ENCODE measurements at places on chromosomes 5 and 9.

- no peak for DNase-seq
These were observed 12.6 kb upstream of the AQP7 start for GRCh38 chr9:33414889-33415500.

DNA sequence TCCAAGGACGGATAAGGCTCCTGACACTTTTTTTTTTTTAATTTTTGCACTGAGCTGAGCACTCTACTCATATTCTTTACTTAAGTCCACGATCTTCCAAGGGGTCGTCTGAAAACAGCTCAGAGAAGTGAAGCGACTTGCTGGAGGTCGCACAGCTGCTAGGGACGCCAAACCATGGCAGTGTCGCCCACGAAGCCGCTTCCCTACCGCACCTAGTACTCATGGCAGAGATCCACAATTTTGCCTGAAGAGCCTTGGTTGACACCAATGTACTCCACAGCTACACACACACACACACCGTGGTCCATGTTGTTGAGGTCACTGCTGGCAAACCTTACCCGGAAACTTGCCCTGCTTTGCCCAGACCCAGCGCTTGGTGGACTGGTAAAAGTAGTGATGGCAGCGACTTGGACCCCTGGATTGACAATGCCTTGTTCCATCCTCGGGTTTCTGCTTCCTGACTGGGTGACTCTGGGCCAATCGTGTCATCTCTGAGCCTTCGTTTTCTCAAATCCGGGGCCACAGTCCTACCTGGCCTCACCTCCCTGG lies 521 bp upstream of the SLIT3 start:
- DNase-seq = no peak

- DNase-seq = no peak
These were observed 75.1 kb upstream of the RGMB start for GRCh38 chr5:98698359-98698758.

- no peak for DNase-seq
These were observed 12.4 kb downstream of the IFNA1 start for GRCh38 chr9:21452681-21453080.

DNA sequence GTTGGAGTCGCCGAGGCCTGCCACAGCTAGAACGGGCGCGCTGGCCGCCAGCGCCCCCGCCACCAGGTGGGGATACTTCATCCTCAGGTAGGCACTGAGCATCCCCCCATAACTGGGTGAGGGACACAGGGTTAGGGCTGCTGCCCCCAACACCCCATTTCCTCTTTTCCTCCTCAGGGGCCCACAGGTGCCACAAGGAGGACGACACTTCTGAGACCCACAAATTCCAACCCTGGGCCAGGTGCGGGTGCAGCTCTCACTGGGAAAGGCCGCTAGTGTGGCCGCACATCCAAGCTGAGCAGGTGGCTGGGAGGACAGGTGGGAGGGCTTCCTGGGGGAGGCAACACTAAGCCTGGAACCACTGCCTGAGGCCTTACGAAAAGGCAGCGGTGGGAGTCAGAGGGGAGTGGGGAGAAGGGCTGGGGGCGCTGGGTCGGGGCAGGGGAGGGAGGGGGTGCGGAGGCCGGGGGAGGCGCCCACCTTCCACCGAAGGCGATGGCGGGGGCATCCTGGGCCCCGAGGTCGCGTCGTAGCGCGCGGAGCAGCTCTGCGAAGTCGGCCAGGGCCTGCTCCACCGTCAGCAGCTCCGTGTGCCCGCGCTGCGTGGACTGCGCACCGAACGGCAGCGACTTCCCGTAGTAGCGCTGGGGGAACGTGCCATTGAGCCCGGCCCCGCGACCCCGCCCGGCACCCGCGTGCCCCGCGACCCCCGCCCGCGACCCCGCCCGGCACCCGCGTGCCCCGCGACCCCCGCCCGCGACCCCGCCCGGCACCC lies 961 bp downstream of the DPP7 start:
- no peak for DNase-seq

GRCh38 chr5:65068410-65068809 lies 299.7 kb downstream of the CWC27 start:
- DNase-seq = no peak

DNA sequence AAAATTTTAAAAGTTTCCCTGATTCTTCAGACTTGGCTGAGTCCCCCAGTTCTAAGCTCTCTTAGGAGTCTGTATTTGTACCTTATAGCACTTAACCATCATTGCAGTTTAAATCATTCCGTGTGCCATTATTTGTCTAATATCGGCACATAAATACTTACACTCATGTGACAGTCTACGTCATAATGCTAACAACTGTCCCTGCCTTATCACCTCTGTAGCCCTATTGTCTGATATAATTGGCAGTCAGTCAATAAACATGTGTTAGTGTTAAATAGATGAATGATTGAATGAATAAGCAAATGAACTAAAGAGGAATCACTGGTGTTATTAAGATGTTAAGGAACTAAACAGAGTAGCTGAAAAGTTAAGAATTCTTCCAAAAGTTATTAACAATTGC lies 287.8 kb downstream of the EBF1 start:
- no peak for DNase-seq

DNA sequence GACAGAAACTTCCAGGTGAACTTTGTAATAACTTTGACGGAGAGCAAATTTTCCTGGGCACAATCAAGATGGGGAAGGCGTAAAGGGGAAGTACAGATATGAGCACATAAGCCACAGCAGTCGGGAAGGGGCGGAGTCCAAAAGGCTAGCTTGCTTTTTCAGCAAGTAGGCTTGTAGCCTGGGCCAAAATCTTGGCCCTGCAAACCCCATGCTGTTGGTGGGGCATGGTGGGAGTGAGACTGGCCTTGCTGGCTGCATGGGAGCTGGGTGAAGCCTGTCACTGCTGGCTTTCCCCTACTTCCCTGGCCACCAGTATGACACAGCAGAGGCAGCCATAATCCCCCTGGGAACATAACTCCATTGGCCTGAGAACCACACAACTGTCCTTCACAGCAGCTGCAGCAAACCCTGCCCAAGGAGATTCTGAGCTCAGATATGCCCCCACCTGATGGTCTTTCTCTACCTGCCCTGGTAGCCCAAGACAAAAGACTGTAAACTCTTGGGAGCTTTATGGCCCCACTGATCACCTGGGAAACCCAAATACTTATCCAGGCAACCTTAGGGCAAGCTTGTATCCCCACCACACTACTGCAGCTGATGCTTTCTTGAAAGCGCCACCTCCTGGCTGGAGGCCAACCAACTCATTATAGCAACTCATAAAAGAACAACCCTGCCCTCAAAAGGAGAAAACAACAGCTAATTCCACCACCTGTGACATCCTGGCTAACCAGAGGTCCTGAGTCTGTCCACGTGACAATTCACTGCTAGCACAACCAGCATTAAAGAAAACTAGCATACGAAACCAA lies 24.0 kb downstream of the DCTN4 start:
- no peak for DNase-seq

GRCh38 chr5:67648201-67648671 lies 451.6 kb upstream of the CD180 start:
- DNase-seq = no peak

GRCh38 chr5:131303537-131303936 lies 39.7 kb downstream of the CDC42SE2 start:
- no peak for DNase-seq

DNA sequence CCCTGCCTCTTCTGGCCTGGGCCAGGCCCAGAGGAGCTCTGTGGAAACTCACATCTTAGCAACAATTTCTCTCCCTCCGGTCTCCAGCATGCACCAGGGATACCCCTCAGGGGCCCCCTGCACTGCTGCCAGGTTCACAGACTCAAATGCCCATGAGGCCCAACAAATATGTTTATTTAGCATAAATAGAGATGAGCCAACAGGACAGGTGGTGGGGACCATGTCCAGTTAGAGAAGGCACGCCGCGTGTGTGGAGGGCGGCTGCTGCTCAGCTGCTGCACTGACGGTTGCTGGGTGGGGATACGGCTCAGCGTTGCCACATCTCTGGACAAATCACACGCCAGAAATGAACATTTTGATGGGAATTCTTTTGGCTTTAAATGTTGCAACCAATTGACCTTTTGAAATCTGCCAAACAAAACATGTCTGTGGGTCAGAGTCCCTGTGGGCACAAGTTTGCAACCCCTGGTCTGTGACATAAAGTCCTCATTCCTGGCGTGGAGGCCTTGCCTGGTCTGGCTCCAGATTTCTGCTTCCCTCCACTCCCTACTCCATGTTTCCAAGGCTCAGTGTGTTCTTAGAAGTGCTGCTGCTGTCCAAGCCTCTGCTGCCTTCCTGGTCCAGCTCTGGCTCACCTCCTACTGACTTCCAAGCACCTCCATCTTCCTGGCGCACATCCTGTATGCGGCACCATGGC lies 88.9 kb downstream of the AMBP start:
- no peak for DNase-seq

- DNase-seq = no peak
These were observed 9.1 kb upstream of the MVB12B start for GRCh38 chr9:126317513-126317912.

GRCh38 chr9:1101846-1102641 lies 51.9 kb downstream of the DMRT2 start:
- no peak for DNase-seq

DNA sequence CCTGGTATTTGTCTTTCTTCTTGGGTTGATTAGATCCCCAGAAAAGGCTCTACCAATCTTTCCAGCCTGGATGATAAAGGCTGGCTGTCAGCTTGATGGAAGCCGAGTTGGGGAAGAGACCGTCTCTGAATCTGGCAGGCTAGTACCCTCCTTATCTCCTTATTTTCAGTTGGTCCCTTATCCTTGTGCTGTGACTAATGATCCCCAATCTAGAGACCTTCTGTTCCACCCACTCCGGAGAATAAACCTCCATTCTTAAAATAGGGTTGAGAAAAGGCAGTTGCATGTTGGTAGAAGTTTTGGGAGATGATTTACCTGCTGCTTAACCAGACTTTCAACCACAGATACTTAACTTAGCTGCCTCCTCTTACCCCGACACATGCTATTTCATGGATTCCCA lies 52.3 kb downstream of the PRKACG start:
- DNase-seq = no peak

- no peak for DNase-seq
These were observed 37.1 kb upstream of the PALM2AKAP2 start for GRCh38 chr9:109742776-109743348.
